ENCODE measurements at places on chromosomes 6 and 20. TPM values are rescaled to one million over a fixed set of nuclear protein-coding genes. Genes with fewer than 3 reads are reported as not detected.

The MROH8 gene
- polyA plus RNA-seq, result 4.9 TPM

The CCN6 gene
- polyA plus RNA-seq, result not detected

The PDRG1 gene
- 39.6 TPM for polyA plus RNA-seq

The WDR46 gene
- polyA plus RNA-seq, result 38.0 TPM

The HAO1 gene
- polyA plus RNA-seq, result not detected

Data from brain (organoid and tissue), 16 donors.